GM12878 (cell line): ENCODE measurements at places on chromosomes 5 and 9. TPM values are rescaled to one million over a fixed set of nuclear protein-coding genes. Genes with fewer than 3 reads are reported as not detected.

The RANBP3L gene
- total RNA-seq, result not detected in 2 replicates

The SPATA31D1 gene
- total RNA-seq, result not detected in 2 replicates

The FBP1 gene
- 0.38 TPM in 1 of 2 replicates, not detected in the other for total RNA-seq

DNA sequence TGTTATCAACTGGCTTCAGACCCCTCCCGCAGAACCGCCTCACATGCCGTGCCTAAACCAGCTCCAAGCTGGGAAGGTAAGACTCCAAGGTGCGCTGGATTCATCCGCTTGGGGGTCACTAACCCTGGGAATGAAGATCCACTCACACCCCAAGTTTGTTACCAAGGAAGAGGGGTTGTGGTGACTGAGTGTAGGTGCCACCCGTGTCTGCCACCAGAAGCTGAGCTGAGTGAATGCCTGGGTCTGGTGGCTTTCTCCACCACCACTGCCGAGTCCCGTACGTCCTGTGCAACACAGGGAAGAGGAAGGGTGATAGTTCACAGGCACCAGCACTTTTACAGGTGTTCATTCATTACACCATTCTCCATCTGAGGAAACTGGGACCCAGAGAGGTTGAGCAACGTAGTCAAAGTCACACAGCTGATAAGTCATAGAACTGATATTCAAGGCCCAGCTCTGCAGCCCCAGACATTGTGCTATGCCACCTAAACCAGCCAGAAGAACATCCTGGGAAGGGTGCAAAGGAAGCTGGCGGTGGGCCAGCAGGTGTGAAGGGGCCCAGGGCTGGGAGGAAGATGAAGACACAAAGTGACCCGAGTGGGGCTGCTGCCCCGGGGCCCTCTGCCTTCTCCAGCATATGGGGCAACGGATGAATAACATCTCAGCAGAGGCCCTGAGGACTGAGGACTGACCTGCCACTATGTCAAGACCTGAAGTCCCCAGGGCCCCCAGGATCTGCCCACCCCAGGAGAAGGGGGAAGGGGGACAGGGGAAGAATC is 70.9 kb upstream of the PPP1R26 start:
- no peak for DNase-seq

GRCh38 chr5:37133939-37134338 is 115.2 kb downstream of the CPLANE1 start:
- no peak for DNase-seq
